ENCODE measurements at places on chromosomes 4 and X.

- no peak for DNase-seq
Measured at GRCh38 chrX:38877366-38877765, 76.1 kb downstream of the MID1IP1 start.

GRCh38 chrX:7889135-7889534 lies 38.1 kb downstream of the PNPLA4 start:
- DNase-seq, result no peak

DNA sequence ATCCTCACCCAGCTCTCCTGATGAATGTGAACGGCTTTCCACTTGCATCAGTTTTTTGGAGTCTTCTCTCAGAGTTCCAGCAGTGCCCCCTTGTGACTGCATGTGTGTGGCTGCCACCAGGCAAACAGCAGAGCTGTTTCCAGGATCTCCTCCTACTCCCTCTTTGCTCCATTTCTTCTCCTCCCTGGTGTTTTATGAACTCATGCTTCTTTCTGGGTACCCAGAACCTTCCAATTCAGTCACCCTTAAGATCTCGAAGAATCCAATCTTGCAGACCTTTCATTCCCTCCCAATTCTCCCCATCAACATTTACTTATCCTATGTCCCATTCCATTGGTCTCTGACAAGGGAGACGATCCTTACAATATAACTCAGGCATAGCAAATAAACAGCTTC lies 6.8 kb upstream of the TCEANC start:
- DNase-seq, result peak; percentile 71

DNA sequence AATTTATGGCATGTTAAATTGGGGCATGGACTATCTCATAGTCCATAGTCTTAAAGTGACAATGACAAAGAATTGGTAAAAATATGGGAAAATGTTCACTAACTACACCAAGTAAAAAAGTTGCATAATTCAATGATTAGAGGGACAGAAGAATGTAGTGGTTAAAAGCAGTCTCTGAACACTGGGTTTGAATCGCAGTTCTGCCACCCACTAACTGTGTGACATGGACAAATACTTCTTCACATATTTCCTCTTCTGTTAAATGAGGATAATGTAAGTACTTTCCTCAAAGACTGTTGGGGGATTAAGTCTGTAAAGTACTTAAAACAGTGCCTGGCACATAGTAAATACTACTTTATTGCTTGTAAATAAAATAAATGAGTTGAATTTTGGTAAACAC lies 15.3 kb downstream of the COQ2 start:
- peak; percentile 33 for DNase-seq

DNA sequence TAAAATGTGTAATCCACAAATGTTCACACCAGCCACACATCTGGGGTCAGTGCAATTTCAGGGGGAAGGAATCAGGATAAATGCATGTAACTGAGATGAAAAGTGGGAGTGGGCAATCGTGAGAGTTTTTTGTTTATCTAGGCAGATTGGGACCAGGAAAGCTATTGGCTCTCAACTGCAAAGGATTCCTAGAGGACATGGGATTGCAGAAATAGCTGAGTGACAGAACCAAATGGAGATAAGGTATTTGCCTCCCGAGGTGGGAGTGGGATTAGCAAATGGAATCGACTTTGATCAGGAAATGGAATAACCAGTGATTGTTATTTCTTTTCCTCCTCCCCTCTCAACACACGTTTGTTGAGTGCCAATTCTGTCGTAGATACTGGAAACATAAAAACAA lies 38.9 kb upstream of the GJB1 start:
- no peak for DNase-seq

DNA sequence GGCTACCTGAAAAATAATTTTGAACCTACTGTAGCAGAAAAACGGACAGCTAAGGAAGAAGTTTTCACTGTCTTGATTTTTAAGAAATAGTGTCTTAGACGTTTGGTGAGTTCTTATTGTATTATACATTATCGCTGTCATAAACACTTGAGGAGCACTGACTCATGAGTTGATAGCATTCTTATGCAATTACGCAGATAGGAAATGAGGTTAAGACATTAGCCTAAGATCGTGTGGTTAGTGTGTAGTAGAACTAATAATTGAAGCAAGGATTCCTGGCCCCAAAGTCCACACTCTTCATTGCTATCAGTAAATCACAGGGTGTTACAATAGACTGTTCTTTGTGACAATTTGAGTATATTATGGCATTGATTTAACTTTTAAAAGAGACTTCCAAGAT lies 238.1 kb downstream of the ARAP2 start:
- peak; percentile 79 for DNase-seq

Measured in fibroblast of skin of right biceps (primary cell).